ENCODE measurements at places on chromosomes 4 and X. TPM values are rescaled to one million over a fixed set of nuclear protein-coding genes. Genes with fewer than 3 reads are reported as not detected.
A peak's percentile ranks its signal among the peaks of the same experiment; 100 is the strongest.

The DRD5 gene
- total RNA-seq = 0.21 TPM

The IL21 gene
- not detected for total RNA-seq

The ALAS2 gene
- total RNA-seq = 1.1 TPM

DNA sequence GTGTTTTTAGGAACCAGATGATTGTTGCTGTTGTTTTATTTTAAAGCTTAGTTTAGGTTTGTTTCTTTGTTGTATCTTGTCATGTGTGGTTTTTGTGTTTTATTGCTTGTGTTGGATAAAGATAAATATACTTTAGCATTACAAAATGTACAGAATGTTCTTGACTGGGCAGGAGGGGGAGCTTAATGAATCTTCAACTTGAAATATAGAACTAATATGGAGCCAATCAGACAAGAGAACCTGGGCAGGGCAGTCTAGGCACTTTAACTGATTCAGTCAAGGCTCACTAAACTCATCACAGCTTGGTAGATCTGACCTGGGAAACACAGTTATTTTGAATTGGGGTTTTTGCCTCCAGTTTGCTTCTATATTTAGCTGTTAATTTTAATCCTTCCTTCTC is 304.2 kb downstream of the ARHGAP24 start:
- no peak for DNase-seq

GRCh38 chr4:121860121-121860520 is 10.2 kb downstream of the BBS7 start:
- no peak for DNase-seq

DNA sequence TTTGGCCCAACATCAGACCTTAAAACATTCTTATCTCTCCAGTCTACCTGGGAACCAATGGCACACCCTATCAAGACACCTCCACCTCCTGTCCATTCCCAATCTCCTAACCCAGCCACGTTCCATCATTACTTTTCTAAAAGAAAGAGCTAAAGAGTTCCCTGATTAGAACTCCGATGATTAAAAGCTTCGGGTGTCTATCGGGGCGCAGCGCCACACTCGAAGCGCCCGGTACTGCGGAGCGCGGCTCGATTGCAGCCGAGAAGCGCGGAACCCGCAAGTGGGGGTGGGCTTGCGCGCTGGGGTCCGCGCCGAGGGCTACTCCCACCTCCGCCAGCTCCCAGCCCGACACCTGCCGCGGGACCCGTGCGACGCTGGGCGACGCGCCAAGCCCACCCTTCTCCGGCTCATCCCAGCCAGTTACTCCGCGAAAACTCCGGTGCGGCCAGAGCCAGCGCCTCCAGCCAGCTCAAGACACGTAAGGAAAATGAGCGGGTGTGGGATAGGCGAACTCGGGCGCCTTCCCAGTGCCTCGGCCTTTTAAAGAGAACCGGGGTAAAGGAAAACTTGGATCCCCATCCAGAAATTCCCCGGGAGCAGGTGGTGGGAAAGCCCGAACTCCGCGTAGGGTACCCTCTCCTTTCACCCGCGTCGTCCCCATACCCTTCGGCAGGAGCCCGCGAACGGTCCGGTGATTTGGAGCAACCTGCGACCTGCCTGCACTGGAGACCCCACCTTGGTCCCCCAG is 593 bp downstream of the NPY1R start:
- DNase-seq = peak; percentile 27

- no peak for DNase-seq
These were observed 49.9 kb upstream of the ADAD1 start for GRCh38 chr4:122328893-122329292.

DNA sequence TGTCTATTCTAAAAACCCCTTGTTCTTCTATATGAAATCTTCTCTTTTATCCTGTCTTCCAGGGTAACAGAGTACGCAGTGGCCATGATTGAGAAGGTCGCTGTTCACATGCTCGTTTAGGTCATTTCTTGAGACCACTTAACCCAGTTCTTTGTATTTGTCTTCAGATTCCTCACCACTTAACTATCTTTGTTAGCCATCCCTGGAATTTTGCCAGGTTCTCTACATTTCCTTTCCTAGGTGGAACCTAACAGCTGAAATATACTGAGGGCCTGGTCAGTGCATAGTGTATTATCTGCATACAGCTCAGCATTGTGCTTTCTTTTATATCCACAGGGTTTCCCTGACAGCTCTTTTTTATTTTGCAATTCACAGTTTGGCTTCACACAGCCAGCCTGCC is 148.9 kb upstream of the GALNT7 start:
- DNase-seq = no peak

GRCh38 chr4:102586644-102587021 is 85.5 kb downstream of the NFKB1 start:
- DNase-seq = no peak

- DNase-seq = no peak
These were observed 21.1 kb upstream of the CD38 start for GRCh38 chr4:15757054-15757453.

DNA sequence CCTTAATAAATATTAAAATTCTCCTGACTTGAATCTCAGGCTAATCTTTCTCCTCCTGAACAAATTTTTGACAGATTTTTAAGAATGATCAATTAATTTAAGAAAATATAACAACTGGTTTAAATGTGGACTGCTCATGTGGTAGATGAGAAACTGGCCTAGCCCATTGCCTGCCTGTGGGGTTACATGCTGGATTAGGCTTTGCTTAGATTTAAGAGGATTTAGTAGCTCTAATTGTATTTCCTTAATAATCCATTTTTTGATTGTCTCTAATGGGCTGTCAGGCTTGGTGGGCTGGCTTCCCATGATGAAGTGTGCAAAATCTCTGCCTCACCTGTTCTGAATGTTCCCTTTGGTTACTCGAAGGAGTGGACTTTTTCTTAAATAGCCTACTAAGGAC is 27.8 kb upstream of the LIMCH1 start:
- DNase-seq = no peak

GRCh38 chrX:54641530-54641929 is 111.5 kb downstream of the GNL3L start:
- no peak for DNase-seq

DNA sequence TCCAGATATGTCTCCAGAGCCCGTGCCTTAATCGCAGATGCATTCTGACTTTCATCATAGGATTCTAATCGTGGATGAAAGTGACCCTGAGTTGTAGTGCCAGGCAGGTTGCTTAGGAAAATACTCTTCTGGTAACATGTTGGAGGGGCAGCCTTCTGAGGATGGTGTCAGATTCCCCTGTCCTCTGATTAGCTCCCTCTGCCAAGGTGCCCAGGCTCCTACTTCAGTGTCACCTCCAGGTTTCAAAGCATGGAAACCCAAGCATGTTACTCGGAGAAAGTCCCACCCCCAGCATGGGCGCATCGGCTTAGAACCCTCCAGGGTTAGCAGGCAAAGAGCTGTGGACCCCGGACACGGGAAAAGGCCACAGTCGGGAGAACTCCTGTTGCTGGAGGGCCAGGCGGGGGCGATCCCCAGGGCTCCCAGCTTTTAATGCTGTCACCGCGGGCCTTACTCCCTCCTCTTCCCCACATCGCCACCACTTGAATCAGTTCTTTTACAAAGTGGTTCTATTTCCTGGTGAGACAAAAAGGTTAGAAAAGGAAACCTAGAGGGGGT is 44.5 kb downstream of the TRIM2 start:
- no peak for DNase-seq

DNA sequence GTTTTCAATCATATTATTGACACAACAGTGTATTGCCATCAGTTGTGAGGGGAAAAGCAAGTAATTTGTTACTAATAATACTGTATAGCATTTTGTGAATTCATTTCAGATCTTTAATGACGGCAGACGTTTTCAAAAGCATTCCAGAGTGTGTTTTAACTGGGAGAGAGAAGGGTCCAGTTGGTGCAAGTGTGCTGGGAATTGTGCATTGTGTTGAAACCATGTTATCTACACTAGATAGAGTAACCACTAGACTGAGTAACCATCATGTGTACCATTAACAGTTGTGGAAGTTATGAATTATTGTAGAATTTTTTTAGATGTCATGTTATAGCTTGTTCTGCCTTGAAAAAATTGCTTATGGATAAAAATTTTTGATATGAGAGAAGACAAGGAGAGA is 104.5 kb upstream of the VEGFC start:
- DNase-seq = no peak
